ENCODE measurements at places on chromosomes 5 and 9.

- H3K36me3 ChIP-seq, result no peaks in the 10 kb centered on the region
- no peaks in the 10 kb centered on the region for H3K27me3 ChIP-seq
- peak overlapping the region; percentile 91 for H3K27ac ChIP-seq
- peak overlapping the region; percentile 91 for H3K4me3 ChIP-seq
- H3K4me1 ChIP-seq, result peaks cover 19% of the 10 kb centered on the region
Observed at GRCh38 chr5:71586052-71586940, 844 bp upstream of the MCCC2 start.

- no peaks in the 10 kb centered on the region for H3K36me3 ChIP-seq
- H3K27ac ChIP-seq, result no peak overlapping the region
- H3K4me3 ChIP-seq, result no peak overlapping the region
- H3K27me3 ChIP-seq, result no peaks in the 10 kb centered on the region
Observed at GRCh38 chr5:75373862-75374261, 36.8 kb downstream of the HMGCR start.

DNA sequence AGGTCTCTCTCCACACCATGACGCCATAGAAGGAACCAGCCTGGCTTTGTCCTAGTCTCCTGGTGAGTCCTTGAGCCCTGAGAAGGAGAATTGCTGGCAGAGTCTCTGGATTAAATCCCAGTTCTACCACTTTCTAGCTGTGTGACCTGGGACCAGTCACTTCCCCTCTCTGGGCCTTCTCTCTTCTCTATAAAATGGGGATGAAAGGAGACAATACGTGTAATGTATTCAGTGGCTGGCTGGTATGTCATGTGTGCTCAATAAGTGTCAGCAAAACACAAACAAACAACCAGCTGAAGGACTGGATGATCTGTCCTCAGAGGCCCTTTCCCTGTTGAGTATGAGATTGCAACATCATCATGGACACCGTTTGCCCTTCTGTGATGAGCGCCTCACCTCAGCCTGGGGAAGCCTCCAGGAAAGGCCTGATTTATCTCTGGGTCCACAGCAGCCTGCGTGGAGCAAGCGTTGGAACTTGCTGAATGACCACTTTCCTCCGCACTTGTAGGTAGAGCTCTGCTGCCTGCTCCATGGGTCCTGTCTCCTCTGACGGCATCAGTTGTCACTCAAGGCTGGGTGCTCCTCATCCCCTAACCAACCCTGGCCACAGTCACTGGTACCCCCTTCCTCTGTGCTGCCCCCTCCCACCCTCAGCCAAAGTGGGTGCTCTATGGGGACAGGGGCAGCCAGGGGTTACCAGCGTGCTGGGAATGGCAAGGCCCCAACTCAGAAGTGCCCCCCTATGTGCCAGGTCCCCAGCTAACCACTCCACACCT is 3.6 kb upstream of the NR5A1 start:
- H3K36me3 ChIP-seq, result no peaks in the 10 kb centered on the region
- peaks cover 14% of the 10 kb centered on the region for H3K27me3 ChIP-seq
- no peak overlapping the region for H3K27ac ChIP-seq

GRCh38 chr5:854217-854616 is 3.4 kb upstream of the ZDHHC11 start:
- H3K27me3 ChIP-seq, result peaks cover 2% of the 10 kb centered on the region
- H3K4me1 ChIP-seq, result no peaks in the 10 kb centered on the region
- H3K4me3 ChIP-seq, result no peak overlapping the region
- H3K27ac ChIP-seq, result no peak overlapping the region
- DNase-seq, result no peak

Measured in HFFc6 (cell line).